Progenitor cell of endocrine pancreas (in vitro differentiated cells): ENCODE measurements at places on chromosomes 13 and 19. TPM values are rescaled to one million over a fixed set of nuclear protein-coding genes. Genes with fewer than 3 reads are reported as not detected.

- DNase-seq, result no peak
Measured at GRCh38 chr13:106484084-106484483, 51.4 kb downstream of the EFNB2 start.

The LILRB4 gene
- not detected in 2 replicates for total RNA-seq

The IRF2BP1 gene
- 30.4 and 35.0 TPM in 2 replicates for total RNA-seq

DNA sequence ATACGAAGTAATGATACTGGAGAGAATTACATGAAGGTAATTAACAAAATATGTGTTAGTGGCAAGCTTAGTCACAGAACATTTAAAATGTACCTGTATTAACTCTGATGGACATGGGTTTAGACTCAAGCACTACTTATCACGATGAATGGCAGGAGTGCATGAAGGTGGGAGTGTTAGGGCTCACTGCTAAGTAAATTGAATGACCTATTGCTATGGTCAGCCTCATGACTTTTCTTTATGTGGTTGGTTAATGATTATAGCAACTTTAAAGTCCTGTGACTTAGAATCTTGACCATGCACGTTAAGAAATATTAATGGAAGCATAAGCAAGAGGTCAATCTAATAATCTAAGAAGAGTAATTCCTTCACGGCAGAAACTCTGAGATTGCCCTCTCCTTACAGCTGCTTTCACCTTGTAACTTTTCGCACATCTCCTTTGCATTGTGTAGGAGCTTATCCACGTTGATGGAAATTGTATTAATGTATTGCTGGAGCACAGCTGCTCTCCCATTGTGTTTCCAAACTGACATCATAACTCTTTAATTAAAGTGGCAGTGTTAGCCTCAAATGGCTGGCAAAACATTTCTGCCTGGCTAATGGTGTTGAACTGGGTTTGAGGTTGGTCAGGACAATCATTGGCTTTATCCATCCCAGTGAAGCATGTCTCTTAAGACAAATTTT, 114.5 kb downstream of the RXFP2 start:
- no peak for DNase-seq

The TMEM255B gene
- 0.91 and 1.5 TPM in 2 replicates for total RNA-seq

- DNase-seq, result no peak
Measured at GRCh38 chr19:41276231-41276630, 12.1 kb downstream of the HNRNPUL1 start.

DNA sequence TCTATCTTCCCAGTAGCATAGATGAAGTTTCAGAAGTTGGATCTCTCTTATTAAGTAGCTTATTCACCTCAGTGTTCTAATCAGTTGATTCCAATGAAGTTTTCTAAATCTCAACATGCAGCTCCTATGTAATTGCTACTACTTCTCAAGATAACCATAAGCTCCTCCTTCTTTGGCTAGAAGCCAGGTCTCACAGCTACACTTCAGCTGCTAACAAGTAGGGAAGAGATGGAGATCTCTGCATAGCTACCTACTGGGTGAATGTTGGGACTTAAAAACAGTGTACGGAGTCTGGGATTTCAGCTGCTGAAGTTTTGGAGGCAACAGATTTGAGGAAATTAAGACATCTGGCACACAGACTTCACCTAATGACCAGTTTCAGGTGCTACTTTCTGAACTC, 661.0 kb downstream of the SLITRK1 start:
- no peak for DNase-seq

The EML2 gene
- 28.6 and 29.8 TPM in 2 replicates for total RNA-seq

The SLC25A41 gene
- total RNA-seq, result 1.4 and 1.5 TPM in 2 replicates

DNA sequence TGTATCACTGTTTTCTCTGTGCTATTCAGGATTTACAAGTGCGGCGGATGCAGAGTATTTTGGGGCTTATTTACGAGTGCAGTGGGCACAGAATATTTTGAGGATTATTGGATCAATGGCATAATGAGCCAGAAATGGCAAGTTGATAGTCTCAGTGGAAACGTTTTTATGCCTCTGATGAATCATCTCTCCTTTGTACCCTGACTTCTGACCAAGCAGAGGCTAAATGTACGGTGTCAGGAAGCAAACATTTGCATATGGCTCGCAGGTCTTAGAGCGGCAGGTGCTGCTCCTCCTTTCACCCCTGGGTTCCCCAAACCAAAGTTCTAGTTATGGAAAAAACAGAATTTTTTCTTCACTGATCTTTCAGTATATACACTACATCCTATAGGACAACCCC, 94.5 kb downstream of the LIG4 start:
- no peak for DNase-seq

GRCh38 chr19:52889931-52890330, 7.5 kb downstream of the ZNF320 start:
- DNase-seq, result no peak

The AXL gene
- 14.8 and 15.7 TPM in 2 replicates for total RNA-seq

The KEAP1 gene
- 64.7 and 76.6 TPM in 2 replicates for total RNA-seq

DNA sequence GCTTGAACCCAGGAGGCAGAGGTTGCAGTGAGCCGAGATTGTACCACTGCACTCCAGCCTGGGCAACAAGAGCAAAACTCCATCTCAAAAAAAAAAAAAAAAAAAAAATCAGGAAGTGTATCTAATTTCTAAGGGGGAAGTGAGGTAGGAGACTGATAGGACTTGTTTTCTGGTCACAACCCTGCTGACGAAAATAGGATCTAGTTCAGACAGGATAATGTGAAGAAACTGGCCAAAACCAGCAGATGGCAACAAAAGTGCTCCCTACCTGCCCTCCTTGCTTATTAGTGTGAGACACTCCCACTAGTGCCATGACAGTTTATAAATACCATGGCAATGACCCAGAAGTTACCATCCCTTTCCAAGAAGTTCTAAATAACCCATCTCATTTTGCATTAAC, 36.0 kb upstream of the KPNA3 start:
- no peak for DNase-seq

DNA sequence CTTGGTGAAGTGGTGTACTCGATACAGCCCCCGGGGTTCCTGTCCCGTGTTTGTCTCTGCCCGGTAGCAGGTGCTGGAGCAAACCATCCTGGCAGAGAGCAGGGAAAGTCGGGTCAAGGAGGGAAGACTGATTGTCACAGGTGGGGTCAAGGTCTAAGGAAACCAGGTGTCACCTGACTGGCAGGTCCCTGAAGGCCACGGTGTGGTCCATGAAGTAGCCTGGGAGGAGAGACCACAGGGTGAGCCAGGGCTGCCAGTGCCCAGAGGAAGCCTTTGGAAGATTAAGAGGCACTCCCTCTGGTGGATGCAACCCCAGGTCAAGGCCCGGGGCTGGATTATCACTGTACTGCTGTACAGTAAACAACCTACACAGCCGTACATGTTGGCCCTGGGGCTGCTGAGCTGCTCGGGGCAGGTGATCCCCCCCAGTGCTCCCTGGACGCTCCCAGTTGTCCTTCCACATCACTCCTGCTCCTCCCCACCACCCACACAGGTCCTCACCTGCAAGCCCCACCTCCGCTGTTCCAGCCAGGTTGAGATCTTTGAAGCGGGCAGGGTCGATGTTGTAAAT, 6.0 kb upstream of the CCER2 start:
- DNase-seq, result no peak

- DNase-seq, result no peak
Measured at GRCh38 chr13:102293723-102294122, 108.1 kb downstream of the FGF14 start.

The APOE gene
- 198 and 233 TPM in 2 replicates for total RNA-seq

DNA sequence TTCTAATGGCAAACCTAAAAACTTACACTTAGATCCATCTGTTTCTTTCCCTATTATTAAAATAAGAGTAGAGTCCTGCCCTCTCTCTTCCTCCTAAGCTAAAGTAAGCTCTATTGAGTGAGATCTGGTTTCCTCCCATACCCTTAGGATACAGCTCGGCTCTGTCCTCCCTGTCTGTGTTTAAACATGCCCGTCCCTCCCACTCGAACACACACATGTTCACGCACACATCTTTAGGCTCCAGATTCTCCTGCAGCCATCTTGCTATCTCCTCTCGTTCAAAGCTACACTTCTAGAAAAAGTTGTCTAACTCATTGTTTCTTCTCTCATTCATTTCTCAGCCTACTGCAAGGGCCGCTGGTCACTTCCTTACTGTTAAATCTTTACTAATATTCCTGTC, 15.1 kb upstream of the CEBPG start:
- DNase-seq, result no peak

The FAM83E gene
- total RNA-seq, result 3.8 and 4.3 TPM in 2 replicates

DNA sequence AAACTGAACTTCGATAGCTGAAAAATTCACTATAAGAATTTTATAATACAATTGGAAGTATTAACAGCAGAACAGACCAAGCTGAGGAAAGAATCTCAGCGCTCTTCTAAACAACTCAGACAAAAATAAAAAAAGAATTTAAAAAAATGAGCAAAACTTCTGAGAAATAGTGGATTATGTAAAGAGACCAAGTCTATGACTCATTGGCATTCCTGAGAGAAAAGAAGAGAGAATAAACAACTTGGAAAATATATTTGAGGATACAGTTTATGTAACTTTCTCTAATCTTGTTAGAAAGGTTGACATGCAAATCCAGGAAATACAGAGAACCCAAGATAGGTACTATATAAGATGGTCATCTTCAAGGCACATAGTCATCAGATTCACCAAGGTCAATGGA, 25.4 kb downstream of the SLC25A15 start:
- DNase-seq, result no peak

The OVOL3 gene
- 0.47 TPM in 1 of 2 replicates, not detected in the other for total RNA-seq

The POSTN gene
- total RNA-seq, result 1.5 and 2.0 TPM in 2 replicates

The ZNF132 gene
- total RNA-seq, result 3.5 TPM in 2 replicates

DNA sequence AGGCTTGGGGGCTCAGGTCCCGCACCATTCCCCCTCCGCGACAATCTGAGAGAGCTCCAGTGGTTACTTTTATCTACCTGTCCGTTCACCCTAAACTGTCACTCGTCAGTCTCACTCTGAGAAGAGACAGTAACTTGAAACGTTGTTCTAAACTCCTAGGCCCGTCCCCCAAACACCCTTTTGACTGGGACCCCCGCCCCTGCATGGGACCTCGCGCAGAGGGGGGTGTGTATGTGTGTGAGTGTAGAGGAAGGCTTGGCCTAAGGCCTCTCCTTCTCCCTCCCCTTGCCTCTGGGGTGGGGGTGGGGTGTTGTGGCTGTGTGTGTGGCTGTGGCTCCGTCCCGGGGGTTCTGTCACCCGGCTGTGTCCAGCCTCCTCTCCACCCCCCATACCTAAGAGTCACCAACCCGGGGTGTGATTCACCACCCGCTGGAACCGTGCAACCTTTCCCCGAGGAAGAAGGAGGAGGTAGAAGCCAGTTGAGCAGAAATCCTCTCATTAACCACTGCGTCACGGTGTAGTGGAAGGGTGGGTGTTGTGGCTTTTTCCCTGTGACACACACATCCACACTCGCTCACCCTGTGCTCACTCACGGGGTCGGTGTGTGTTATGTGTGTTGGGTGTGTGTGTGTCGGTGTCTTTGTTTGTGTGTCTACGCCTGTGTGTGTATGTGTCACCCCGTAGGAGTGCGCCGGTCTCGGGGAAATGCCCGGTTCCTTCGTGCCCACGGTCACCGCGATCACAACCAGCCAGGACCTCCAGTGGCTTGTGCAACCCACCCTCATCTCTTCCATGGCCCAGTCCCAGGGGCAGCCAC, 2.4 kb downstream of the FOSB start:
- DNase-seq, result no peak

DNA sequence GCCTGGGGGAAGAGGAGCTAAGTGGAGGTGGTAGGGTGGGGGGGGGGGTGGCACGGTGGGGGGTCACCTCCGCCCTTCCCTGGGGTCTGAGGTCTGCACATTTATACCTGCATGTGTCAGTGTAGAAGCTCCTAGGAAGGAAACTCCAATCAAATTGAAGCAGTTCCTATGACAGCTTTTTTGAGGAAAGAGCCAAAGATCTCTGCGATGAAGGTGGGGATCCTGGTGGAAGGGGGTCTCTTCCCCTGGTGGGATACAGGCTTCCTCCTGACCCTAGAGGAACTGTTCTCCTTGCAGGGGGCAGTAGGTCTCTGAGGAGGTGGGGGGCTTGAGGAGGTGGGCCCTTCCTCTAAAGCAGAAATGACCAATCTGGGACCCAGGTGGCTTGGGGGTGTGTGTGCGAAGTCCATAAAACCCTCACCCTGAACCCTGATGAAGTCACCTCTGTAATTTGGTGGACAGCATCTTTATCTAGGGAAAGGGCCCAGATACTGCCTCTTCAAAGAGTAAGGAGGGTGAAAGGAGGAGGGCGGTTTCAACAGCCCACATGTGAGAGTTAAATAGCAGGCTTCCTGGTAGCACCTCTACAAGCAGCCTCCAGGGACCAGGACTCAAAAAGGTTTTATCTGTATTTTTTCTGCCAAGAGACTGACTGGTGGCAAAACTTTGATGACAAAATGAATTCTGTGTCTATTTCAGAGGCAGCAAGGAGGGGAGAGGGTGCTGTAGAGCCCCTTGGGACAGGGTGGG, 12.9 kb downstream of the RANBP3 start:
- no peak for DNase-seq

The GNG7 gene
- total RNA-seq, result 9.9 and 11.3 TPM in 2 replicates

The CEACAM3 gene
- total RNA-seq, result not detected in 2 replicates

The ZNF211 gene
- total RNA-seq, result 25.1 and 26.0 TPM in 2 replicates

The LEUTX gene
- not detected in 2 replicates for total RNA-seq

GRCh38 chr19:37988758-37989635, 82.0 kb downstream of the SIPA1L3 start:
- no peak for DNase-seq

The DCLK1 gene
- total RNA-seq, result 3.8 and 3.9 TPM in 2 replicates

DNA sequence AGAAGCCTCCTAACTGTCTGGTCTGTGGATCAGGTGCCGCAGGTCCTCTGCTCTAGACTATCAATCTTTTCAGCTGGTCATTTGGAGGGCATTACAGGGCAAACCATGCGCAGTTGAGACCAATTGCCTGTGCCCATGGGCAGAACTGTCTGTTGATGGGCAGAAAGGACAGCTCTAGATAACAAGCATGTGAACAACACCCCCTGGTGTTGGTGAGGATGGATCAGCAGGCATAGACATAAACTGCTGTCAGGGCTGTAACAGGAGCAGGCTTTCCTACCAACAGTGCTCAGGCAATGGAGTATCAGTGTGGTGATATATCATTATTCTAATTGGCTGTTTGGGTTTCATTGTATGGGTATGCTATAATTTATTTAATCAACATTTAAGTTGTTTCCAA, 104.7 kb upstream of the KL start:
- DNase-seq, result no peak

GRCh38 chr19:35438527-35438926, 9.5 kb upstream of the FFAR2 start:
- DNase-seq, result no peak

The BRME1 gene
- 6.1 and 8.9 TPM in 2 replicates for total RNA-seq

The ZSCAN4 gene
- not detected in 2 replicates for total RNA-seq

The STOML3 gene
- not detected in 2 replicates for total RNA-seq

The ALG5 gene
- 29.2 and 34.6 TPM in 2 replicates for total RNA-seq
